Large intestine (tissue), 12 donors: ENCODE measurements at places on chromosomes 4 and X.

- peak; percentile 46 for DNase-seq
Observed at GRCh38 chr4:8435656-8436121, 4.8 kb downstream of the ACOX3 start.

DNA sequence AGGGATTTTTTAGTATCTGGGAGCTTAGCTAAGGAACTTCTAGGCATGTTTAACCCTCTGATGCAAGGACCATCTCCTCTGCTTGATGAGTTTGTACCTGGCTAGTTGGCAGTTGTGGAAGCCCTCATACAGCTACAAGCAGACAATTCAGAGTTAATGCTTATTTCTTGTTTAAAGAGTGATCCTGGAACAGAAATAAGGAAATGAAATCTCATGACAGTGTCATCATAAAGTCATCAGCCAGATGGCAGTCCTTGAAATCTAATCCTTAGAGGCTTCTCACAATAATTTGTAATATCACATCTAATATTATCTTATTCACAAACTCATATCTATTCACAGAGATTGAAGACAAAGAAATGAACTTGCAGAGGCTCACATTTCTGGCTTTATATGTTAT is 581.6 kb upstream of the FTHL17 start:
- DNase-seq, result no peak

GRCh38 chr4:87118826-87119225 is 101.6 kb downstream of the KLHL8 start:
- no peak for DNase-seq

GRCh38 chr4:158578476-158578875 is 56.8 kb downstream of the RXFP1 start:
- DNase-seq, result no peak

- DNase-seq, result no peak
Observed at GRCh38 chrX:19343085-19343534, 617 bp upstream of the PDHA1 start.

GRCh38 chrX:141989134-141989533 is 85.4 kb downstream of the MAGEC1 start:
- no peak for DNase-seq
